ENCODE measurements at places on chromosomes 13 and 19. TPM values are rescaled to one million over a fixed set of nuclear protein-coding genes. Genes with fewer than 3 reads are reported as not detected.

CYP2A6 gene
- not detected for total RNA-seq

PLVAP gene
- total RNA-seq: 29.0 TPM

MED29 gene
- total RNA-seq: 21.8 TPM

SERPINE3 gene
- not detected for total RNA-seq

C19orf47 gene
- total RNA-seq: 222 TPM

ZNF225 gene
- 3.0 TPM for total RNA-seq

COX6B1 gene
- 1,537 TPM for total RNA-seq

VSTM2B gene
- total RNA-seq: not detected

STAP2 gene
- 4.3 TPM for total RNA-seq

ZNF285 gene
- 4.9 TPM for total RNA-seq

SIX5 gene
- total RNA-seq: 22.3 TPM

GRCh38 chr13:35694549-35695447, 218.3 kb upstream of the MAB21L1 start:
- no peak for DNase-seq

DNA sequence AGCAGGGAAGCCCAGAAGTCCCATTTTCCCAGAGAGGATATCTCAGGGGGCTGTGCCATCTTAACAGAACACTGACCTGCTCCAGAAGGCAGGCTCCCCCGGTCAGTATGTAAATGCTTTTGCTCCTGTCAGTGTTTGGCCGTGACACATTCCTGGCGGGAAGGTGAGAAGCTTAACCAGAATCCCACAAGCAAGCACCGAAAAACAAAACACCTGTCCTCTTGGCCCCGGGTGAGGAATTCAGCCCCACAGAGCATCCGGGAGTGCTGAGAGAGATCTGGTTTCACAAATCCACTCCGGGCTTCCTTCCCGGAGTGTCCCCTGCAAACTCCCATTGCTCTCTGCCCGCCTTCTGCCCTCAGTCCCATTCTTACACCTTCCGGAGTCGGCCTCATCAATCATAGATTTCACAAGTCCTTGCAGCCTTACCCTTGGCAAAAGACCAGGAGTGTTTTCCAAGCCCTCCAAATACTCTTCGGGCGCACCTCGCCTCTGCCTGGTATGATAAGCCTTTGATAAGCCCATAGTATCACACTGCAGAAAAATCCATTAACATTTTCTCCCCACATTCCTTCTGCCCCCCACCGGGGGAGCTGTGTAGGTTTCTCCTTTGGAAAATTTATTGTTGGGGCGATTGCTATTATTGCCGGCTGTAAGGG, 12.2 kb downstream of the TPM4 start:
- peak; percentile 37 for DNase-seq

DNA sequence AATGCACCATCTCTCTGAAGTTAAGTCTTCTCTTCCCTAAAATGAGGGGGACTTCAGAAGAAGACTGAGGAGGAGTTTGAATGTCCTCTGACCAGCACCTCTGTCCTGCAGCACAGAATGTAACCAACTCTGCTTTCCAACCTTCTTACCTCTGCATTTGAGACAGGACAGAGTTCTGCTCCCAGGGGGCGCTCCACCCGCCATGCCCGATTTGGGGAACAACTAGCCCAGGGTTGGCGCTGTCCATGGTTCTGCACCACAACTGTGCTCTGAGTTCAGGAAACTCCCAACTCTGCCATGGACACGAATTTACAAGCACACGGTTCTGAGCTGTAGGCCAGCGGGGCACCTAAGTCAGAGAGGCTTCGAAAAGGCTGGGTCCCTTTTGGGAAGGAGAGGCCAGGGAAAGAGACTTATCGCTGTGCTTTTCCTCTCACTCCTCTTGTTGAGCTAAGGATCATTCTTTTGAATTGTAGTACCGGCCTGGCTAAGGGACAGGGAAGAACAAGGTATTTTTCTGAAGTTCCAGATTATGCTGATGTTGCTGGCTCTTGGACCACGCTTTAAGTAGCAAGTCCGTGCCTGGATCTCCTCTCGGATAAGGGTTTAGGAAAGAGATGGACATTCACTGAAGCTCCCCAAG, 22.2 kb downstream of the SIGLEC5 start:
- DNase-seq: peak; percentile 90

DNA sequence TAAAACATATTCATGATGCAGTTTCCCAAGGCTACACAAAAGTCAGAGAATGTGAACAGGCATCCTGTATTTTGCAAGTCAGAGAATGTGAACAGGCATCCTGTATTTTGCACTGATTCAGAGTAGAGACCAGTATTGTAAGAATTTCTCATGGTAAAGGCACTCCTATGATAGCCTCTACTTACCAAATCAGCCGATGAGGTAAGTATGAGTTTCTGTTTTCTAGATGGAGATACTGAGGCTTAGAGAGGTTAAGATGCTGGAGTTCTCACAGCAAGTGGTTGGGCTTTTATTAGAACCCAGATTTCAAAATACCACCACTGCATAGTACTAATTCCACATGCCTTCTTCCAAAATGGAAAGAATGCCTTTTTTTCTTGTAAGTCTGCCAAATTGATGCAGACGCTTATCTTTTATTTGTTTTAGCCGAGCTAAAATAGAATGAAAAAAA, 12.3 kb downstream of the TPT1 start:
- no peak for DNase-seq

DNA sequence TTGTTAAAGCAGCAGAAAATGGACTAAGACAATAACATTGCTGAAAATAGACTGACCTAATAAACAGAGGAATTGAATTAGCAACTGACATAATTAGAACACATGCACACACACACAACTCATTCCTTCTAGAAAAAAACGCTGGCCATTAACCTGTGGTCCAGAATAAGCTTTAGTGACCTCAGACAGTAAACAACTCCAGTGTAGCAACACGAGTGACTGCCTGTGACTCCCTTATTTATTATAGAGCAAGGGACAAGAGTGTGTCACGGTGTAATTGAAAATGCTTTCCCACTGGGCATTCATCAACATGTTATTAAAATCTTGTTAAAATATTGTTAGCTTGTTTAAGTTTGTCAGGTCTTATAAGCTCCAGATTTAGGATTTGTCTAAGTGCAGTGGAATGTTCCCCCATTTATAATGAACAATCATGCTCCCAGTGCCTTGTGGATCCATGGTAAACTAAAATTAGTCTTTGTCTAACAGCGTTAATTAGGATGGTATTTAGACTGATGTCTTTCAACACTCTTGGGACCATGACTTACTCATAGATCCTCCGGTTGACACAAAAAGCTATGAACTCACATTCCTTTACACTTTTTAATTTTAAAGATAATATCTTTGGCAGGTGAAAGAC, 111.7 kb upstream of the IRS2 start:
- no peak for DNase-seq

- DNase-seq: peak; percentile 88
Observed at GRCh38 chr13:80131204-80131603, 209.7 kb downstream of the SPRY2 start.

DNA sequence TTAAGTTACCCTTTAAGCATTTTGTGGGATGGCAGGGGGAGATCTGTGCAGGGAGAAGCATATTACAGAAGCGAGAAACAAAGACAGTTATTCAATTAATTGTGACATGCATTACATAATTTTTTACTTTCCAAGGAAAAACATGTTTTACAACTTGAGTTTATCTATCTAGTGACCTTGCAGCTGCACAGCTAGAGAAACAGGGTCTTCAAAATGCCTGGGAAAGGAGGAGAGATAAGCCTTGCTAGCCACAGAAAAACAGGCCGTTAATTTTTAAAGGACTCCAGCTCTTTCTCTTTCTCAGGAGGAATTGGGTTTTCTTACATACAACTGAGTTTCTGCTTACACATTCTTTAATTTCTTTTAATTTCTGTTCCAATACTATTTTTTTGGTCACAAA, 14.8 kb upstream of the ZNF431 start:
- DNase-seq: no peak

DNA sequence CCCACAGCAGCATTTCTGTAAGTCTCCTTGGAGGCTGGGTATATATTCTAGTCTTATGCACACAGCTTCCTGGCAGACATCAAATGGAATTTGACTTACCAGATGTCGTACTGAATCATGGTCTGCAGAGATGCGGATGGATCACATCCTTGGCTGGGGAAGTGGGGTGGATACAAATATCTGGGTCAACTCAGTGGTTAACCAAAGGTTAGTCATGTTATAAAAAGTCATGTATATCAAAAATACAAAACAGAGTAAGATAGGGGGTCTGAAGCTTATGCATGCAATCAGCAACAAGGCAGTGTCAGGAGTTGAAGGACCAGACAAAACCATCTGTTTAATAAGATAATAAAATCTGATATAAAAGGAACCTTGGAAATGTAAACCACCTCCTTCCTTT, 61.9 kb downstream of the WASF3 start:
- DNase-seq: no peak

- no peak for DNase-seq
Observed at GRCh38 chr19:50894478-50895356, 16.5 kb downstream of the KLK4 start.

DNA sequence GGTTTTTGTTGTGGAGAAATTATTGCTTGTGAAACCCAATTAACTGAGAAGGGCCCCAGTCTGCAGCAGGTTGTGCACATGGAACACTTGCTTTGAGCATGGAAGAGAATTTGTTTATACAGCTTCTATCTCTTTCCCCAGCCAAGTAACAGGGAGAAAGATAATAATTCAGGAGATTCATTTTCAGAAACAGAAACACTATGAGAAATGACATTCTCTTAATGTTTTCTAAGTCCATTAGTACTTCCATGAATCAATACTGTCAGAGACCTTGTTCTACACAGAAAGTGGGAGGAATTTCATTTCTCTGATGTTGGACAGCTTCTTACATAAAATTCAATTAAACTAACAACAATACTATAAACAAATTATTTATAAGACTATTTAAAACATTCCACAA, 446.3 kb downstream of the KLF12 start:
- DNase-seq: no peak

DNA sequence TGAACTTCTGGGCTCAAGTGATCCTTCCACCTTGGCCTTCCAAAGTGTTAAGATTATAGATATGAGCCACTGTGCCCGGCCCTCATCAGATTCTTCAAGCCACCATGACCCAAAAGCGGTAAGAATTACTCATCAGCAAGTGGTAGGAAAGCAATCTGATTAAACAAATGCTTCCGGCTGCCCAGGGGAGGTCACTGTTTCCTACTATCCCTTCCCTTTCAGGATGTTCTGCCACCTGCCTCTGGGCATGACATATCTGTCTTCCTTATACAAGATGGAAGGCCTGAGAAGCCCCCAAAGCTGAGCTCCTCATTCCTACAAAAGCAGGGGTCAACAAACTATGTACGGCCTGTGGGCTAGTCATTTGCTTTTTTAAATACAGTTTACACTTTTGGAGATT, 7.0 kb downstream of the ABHD8 start:
- no peak for DNase-seq

GRCh38 chr19:49954933-49955332, 6.0 kb downstream of the SIGLEC11 start:
- DNase-seq: no peak

DNA sequence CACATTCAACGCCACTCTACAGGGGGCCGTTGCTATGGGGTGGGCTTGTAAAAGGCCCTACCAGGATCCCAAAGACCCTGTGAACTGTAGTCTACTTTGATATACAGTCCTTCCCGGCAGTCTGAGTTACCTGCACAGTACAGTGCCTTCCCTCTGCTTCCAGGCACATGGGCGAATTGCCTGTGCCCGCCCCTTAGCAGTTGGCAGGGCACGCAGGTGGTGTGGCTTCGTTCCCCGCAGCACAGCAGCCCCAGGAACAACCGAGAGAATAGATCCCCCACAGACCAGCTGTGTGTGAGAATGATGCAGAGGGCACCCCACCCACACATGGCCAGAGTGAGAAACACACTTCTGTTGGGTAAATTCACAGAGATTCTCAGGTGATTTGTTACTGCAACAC, 60.6 kb downstream of the MRPL57 start:
- no peak for DNase-seq

DNA sequence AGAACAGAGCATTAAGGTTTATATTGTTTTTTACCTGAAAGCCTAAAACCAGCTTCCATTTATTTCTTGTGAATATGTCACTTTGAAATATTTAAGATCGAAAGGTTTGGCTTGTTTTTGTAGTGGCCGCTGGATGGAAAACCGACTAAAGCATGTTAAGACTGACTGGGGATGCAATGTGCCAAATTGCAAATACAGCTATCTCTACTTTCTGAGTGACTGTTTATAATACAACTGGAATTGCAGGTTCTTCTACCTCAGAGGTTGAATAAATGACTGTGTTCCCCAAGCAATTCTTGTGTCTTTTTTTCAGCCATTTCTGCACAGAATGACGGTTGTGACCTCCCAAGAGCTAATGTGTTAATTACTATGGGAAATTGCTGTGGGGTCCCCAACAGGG, 50.0 kb upstream of the TMTC4 start:
- DNase-seq: no peak

DNA sequence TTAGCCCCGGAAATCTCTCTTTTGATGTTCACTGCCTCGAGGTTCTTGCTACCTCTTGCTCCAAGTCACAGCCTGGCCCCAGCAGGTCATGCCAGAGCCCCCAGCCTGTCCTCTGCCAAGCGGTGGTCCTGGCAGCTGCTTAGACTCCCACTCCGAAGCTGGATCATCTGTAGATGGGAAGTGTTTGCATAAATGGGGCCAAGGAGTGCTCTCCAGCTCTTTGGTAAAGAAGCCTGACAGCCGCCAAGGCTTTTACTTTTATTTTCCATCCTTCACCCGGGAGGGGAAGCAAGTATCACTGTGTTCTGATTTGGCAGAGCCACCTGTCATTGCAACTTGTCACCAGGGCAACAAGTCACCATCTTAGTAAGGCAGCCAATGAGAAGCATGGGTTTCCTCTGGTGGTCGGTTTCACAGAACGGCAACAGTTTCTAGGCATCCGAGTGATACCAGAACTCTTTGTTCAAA, 10.6 kb upstream of the RETN start:
- no peak for DNase-seq

GRCh38 chr13:26985285-26985878, 186.2 kb downstream of the USP12 start:
- DNase-seq: no peak

GRCh38 chr13:97266772-97267417, 44.8 kb downstream of the MBNL2 start:
- DNase-seq: no peak

DNA sequence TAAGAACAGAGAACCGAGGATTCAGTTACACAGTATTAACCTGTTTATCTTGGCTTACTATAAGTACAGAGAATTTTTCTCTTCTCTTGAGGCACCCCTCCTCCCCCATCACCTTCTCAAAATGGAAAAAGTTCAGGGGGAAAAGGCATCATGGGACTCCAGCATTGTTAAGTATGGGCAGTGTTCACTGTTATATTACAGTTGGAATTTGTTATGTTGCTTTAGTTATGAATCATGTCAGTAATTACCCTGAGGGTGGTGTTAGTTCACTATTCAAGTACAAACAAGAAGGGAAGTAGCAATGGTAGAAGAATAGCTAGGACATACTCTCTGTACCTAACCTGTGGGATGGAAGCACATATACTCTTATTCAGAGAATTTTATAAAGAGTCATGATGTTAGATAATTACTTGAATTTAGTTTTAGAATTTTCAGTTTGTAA, 12.0 kb downstream of the LPAR6 start:
- no peak for DNase-seq

- no peak for DNase-seq
Observed at GRCh38 chr19:42348211-42348610, 22.8 kb downstream of the MEGF8 start.
